Sigmoid colon (tissue), 7 donors: ENCODE measurements at places on chromosomes 4 and X. TPM values are rescaled to one million over a fixed set of nuclear protein-coding genes. Genes with fewer than 3 reads are reported as not detected.

HTN1 gene
- polyA plus RNA-seq: not detected

NWD2 gene
- polyA plus RNA-seq: 2.3 TPM

TLR2 gene
- polyA plus RNA-seq: 8.3 TPM

PDLIM3 gene
- 7.9 TPM for polyA plus RNA-seq

FAM47B gene
- not detected for polyA plus RNA-seq
